Left hindlimb (tissue), 1 donor: ENCODE measurements at places on chromosomes 4 and X.
A peak's percentile ranks its signal among the peaks of the same experiment; 100 is the strongest.

DNA sequence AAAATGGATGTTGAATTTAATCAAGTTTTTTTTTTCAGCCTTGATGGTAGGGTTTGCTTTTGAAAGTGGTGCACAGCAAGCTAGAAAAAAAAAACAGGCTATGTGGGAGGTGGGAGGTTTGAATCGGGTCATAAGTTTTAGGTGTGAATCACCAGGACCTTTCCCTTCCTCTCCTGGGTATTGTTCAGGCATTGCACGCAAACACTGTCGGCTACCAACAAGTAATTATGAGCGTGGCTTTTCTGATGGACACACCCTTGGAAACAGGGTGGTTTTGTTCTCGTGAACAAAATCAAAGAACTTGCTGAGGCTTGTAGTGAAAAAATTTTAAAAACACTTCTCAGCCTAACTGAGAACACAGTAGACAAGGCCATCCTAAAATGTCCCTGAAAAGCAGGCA is 18.1 kb downstream of the PIR start:
- no peak for DNase-seq

- peak; percentile 60 for DNase-seq
These were observed 22.0 kb upstream of the SMIM31 start for GRCh38 chr4:164731827-164732474.

DNA sequence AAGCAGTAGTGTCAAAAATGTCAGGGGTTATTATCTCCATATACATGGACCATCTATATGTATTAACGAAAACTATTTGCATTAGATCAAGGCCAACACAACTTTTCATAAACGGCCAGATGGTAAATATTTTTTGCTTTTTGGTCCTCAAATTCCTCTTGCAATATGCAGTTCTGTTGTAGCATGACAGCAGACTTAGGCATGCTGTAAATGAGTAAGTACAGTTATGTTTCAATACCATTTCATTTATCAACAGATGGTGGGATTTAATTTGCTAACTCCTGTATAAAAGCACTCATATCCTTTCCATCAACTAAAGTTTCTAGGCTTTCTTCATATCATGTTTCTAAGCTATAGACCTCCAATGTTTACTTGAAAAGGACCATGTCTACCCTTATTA is 208.1 kb downstream of the ANKRD50 start:
- no peak for DNase-seq

- no peak for DNase-seq
These were observed 44.2 kb downstream of the EIF2S3 start for GRCh38 chrX:24098932-24099331.

GRCh38 chr4:14994242-14994641 is 8.0 kb upstream of the CPEB2 start:
- DNase-seq: no peak

DNA sequence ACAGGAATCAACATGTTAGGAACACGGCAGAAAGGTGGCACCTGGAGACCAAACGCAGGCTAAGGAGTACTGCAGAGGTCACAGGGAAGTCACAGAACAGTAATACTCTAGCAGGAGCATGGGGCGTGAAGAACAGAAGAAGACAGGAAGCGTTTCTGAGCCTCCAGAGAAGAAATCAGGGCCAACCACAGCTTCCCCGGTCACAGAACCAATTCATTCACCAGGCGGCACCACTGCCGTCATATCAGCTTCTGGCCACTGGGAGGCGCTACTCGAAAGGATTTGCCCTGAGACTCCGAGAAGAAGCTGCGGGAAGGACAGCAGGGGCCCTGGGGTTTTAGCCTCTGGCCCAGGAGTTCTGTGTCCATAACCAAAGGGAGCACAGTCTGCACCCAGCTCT is 78.0 kb upstream of the DRD5 start:
- DNase-seq: no peak

DNA sequence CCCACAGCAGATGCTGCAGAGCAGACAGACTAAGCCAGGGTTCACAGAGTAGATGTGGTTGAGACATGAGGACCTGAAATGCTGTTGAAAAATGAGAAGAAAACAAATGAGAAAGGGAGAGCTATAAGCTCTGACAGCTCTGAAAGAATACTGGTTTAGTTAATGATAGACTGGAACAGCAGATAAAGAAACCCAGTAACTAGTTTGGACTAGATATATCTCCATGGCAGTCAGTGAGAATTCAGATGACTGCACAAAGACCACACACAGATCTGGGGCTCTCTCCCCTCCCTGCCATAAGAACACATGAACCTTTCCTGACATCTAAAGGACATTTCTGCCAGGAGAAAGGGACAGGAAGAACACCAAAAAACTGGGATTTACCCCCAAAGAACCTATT is 8.2 kb downstream of the NAA11 start:
- no peak for DNase-seq

GRCh38 chr4:174340714-174341113 is 57.0 kb downstream of the CEP44 start:
- DNase-seq: no peak

- no peak for DNase-seq
These were observed 87.0 kb downstream of the AFAP1 start for GRCh38 chr4:7852568-7853185.

DNA sequence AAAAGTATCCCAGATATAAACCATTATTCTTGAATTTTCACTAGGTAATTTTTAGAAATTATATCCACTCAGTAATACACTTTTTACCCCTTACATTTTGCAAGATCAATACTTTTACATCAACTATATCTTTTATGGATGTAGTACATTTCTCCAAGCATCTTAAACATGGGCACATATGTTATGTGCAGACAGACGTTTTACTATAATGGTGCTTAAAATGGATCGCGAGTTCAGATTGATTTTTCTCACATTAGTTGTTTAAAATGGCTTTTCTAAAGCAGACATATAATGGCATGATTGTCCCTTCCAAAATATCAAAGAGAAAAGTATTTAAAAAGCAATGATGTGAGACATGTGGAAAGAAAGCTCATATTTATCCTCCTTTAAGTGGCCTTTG is 786.1 kb downstream of the PDHA2 start:
- DNase-seq: no peak
